ENCODE measurements at places on chromosomes 3 and 15. TPM values are rescaled to one million over a fixed set of nuclear protein-coding genes. Genes with fewer than 3 reads are reported as not detected.

The CACNA1D gene
- 0.45 TPM for total RNA-seq

The KNG1 gene
- total RNA-seq, result not detected

- no peak for DNase-seq
Measured at GRCh38 chr3:144119633-144120032, 148.0 kb downstream of the DIPK2A start.

GRCh38 chr15:84956199-84956598 lies 25.5 kb upstream of the PDE8A start:
- DNase-seq, result no peak

- no peak for DNase-seq
Measured at GRCh38 chr3:150149651-150150051, 179.0 kb upstream of the PFN2 start.

The CPN2 gene
- total RNA-seq, result 0.16 TPM

The SYNPR gene
- total RNA-seq, result not detected

DNA sequence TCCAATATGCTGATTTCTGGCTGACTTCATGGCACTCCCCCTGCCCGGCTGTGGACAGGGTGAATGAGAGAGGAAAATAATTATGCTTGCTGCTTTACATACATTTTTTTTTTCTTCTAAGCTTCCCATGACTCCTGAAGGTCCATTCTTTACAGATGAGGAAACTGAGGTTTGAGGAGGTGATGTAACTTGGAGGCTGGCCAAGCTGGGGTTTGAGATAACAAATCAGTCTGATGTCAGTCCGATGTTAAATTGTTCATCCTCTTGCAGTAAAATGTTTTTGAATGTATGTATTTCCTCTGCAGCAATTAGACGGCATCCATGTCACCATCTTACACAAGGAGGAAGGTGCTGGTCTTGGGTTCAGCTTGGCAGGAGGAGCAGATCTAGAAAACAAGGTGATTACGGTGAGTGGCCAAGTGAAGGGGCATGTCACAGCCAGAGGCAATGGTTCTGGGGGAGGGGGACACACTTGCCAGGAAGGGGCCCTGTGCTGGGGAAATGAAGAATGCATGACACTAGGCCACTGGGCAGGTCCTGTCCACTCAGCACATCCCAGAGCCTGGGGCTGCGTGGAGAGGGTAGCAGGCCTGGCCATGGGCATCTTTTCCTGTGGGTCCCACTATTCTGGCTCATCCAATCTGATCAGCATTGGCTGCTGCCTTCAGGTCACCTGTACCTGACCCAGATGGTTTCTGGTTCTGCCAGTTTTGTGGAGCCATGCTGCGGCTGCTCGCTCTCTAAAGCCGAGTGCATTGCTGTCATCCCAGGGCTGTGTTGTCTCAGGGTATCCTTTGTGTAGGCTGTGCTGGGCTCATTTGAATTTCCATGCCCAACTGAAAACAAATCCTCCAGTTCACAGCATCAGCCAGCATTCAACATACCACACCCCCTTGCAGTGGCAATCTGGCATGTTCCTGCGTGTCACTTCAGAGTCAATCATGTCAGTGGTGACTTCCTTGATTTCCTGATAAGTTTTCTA lies 20.4 kb downstream of the STARD5 start:
- DNase-seq, result peak; percentile 37

- DNase-seq, result no peak
Measured at GRCh38 chr15:25763331-25763751, 99.8 kb downstream of the ATP10A start.

DNA sequence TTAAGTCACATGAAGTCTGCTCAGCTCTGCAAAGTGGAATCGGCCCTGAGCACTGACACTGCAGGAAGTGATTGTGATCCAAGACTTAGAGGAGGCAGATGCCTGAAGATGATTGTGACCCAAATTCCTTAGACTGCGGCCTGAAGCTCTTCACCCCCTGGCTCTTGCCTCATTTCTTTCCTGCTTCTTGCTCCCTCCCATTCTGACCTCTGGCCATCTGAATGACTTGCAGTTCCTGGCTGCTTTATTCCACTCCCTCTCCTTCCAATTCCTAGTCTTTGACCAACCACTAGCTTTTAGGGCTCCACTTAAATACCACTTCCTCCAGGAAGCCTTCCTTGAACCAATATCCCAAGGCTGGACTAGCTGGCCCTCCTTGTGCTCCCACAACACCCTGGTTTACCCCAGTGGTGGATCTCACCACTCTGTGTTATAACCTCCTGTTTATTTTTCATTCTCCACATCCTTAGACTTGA lies 9.9 kb upstream of the EPB42 start:
- DNase-seq, result peak; percentile 60

The PAK6 gene
- total RNA-seq, result 0.26 TPM

DNA sequence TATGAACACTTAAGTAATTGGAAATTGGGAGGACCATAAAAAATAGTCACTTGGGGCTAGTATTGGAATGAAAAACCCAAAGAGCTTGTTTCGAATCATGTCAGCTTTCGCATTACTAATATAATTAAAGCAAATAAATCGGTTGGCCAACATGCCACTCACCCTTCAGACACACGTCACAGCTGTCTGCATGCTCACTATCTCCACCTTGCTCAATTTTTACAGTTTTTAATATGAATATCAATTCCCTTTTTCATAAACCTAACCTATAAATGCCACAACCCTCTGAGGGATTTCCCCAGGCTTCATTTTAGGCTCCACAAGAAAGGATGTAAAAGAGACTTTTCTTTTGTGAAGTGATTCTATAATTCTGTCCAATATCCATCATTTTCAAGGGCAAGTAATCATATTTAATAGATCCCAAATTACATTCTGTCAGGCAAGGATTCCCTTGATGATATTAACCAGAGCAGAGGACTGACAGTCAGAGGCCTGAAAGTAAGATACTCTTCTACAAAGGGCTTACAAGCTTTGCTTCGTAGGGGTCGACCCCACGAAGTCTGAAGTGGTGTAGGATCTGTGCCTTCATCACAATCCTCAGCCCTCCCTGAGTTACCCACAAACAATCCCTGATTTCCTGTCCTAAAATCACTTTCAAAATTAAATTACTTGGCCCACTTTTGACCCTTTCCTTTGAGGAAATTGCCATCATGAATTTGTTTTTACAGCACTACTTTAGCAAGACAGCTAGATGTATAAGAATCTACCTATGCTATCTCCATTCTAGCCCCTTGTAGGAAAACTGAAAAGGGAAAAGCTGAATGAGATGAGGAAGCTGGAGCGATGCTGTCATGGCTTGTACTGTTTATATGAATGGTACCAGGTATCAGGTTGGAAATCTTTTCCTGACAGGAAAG lies 44.5 kb downstream of the NANOGP8 start:
- DNase-seq, result no peak

- no peak for DNase-seq
Measured at GRCh38 chr3:86867982-86868381, 123.0 kb downstream of the VGLL3 start.

The KY gene
- total RNA-seq, result not detected

GRCh38 chr3:81161100-81161499 lies 600.3 kb downstream of the GBE1 start:
- DNase-seq, result no peak

GRCh38 chr3:100609963-100610362 lies 562 bp downstream of the ADGRG7 start:
- no peak for DNase-seq
